Right renal pelvis (tissue), 4 donors: ENCODE measurements at places on chromosomes 5 and 9.

GRCh38 chr9:93086447-93087224 lies 9.4 kb upstream of the CARD19 start:
- DNase-seq, result no peak

DNA sequence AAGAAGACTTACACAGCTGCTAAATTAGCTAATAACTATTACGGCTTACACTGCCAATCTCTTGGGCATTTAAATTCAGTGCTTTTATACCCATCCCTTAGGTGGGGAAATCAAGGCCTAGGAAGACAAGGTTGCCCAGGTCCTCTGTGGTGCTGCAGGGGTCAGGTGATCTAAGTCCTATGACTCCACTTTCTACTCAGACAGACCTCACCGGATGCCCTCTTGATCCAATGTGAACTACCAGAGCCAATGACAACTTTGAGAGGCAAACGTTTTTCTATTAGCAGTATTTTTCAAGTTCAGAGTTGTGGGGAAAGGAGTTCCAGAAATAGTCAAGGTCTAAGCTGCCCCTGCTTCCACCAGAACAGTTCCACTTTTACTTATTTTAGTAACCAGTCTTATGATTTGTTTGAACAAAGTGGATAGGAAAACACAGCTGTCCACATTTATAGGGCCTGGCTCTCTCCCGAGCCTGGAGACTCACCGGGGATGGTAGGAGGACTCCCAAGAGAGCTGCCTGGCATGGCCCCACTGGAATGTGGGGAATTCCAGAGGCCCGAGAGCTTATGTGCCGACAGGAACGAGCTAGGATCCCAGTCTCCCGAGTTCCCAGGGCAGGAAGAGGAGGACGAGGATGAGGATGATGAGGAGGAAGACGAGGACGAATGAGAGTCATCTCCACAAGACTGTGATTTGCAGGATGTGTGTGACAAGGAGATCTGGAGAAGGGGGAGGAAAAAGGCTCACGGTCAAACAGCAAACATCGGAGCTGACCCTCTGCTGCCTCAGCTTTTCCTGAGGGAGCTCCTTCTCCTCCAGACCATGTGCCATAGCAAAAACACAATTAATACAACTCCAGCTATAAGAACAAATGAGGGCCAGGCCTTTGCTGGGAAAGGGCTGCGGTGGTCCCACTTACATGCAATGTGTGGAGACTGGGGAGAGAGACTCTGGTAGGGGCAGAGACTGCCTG lies 16.7 kb downstream of the FAM193B start:
- no peak for DNase-seq

DNA sequence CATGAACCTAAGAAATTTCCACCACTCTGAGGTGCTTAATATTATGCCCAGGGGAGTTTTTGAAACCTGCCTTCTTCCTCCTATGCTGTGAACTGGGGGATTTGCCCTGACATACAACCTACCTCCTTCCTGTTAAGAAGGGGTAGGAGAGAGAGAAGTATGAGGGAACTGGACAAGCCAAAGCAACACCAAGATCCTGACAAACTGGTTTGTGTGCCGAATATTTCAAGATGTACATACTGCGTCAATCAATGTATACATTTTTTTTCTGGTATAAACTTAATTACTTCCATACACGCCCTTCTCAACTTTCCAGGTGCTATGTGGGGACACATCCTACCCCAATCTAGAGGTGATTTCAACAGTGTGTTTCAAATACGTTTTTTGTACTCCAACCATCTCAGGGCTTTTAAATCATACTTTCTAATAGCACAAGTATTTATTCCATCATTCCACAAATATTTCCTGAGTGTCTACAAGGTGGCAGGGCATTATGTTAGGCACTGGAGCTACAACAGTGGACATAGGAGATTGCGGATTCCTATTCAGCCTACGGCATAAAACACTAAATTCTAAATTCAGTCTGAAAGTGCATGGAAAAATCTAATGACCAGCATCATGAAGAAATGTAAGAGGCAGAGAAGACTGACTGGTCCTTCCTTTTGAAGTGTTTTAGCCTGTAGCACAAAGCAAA lies 70.1 kb upstream of the IFNK start:
- DNase-seq, result no peak

- no peak for DNase-seq
Measured at GRCh38 chr5:15598294-15598902, 98.4 kb downstream of the FBXL7 start.

DNA sequence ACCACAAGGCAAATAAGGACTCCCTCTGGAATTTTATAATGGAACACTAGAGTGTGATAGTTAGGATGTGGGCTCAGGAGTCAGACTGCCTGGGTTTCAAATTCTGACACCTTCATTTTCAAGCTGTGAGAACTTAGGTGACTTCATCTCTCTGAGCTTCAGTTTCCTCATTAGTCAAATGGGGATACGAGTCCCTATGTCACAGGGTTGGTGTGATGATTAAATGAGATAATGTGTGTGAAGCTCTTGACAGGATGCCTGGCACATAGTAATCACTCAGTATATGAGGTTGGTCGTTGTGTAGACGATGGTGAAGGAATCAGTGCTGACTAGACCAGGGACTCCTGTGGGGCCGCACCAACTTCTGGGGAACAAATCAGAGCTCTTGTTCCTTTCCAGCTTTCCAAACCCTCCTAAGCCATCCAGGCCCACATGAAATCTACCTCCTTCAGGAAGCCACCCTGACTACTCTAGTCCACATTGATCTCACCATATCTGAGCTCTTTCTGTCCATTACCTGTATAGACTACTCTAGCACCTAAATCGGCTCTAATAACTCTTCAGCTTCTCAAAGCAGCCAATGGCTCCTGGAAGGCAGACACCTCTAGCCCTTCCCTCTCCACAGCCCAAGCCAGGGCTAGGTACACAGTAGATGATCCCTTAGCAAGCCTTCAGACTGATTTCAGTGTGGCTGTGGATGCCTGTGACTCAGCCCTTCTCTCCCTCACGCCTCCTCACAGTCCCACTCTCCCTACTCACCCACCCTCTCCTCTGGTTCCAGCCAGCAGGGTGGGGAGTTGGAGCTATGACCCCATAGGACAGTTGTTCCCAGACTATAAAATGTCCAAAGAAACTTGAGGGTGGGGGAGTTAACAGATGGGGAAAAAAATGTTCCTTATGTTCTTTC lies 2.5 kb upstream of the TCF7 start:
- DNase-seq, result no peak

DNA sequence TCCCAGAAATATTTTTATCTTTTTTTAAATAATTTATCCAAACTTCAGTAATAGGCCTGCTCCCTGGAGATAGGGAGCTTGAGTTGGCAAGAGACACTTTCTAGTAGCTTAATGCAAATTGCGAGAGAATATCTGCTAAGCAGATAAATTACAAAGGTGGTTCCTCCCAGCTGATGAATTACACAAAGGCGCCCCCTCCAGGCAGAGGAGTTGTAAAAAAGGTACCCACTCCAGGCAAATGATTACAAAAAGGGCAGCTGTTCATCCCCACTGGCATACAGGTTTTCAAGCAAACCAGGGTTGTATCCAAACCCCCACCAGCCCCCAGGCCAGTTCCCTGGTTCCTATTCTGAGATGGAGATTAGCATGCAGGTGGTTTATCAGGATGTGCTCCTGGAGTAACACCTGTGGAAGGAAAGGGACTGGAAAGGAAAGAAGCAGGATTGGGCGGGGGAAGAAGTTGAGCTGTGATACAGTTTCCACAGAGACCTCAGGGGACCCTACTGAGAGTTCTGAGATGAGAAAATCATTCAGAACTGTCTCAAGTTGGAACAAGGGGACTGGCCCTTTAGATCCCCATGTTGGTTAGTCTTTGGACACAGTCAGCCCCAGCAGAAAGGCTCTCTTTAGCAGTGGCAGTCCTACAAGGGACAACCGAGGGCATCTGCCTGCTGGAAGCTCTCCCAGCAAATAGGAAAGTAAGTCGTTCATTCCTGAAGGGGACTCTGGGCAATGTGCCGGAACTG lies 25.5 kb downstream of the ESM1 start:
- no peak for DNase-seq

GRCh38 chr5:175745210-175745609 lies 87.3 kb downstream of the HRH2 start:
- DNase-seq, result no peak

DNA sequence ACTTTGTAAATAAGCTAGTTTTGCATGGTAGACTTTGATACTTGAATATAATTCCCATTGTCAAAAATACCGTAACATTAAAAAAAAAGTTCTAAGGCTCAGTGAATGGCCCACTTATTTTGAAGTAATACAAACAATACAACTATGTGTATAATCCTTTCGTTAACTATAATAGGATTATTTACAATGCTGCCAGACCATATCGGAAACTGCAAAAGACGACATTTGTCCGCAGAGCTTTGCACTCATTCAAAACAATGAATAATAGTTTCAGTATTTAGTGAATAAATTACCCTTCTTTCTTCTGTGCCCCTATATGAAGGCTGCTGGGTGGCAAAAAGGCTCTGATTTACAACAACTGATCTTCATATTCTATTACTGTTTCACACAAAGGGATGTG lies 121.8 kb downstream of the DROSHA start:
- no peak for DNase-seq

GRCh38 chr5:155416765-155417164 lies 403.2 kb downstream of the KIF4B start:
- no peak for DNase-seq

DNA sequence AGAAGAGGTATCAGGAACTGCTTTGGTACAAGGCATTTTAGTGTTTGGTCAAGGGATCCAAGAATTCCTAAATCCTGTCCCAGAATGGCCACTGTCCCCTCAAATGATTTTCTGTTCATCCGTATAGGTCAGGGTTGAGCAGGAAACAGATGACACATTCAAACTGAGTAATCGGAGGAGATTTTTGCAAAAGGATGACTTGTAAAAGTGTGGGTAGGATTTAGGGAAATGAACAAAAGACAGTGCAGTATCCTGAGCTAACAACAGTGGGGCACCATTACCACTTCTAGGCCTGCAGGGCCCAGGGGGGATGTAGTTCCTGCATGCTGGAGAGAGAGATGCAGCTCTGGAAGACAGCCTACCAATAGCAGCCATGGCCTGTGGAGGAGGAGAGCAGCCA lies 290.1 kb downstream of the ZSWIM6 start:
- no peak for DNase-seq

GRCh38 chr5:153974131-153974812 lies 64.4 kb downstream of the FAM114A2 start:
- peak; percentile 17 for DNase-seq

GRCh38 chr5:172110921-172111851 lies 76.8 kb downstream of the STK10 start:
- DNase-seq, result no peak

DNA sequence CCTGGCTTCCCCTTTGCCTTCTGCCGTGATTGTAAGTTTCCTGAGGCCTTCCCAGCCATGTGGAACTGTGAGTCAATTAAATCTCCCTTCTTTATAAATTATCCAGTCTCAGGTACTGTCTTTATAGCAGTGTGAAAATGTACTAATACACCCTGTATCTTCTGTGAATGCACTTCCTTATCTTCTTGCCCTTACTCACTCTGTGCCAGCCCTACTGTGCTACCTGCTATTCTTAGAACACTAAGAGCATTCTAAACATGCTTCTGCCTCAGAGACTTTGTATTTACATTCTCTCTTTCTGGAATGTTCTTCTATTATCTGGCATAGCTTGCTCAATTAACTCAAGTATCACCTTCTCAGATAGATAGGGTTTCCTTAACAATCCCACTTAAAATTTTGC lies 164.4 kb upstream of the EDIL3 start:
- DNase-seq, result no peak

- no peak for DNase-seq
Measured at GRCh38 chr5:142213077-142213476, 104.5 kb downstream of the NDFIP1 start.

- no peak for DNase-seq
Measured at GRCh38 chr5:51148437-51148836, 234.8 kb upstream of the ISL1 start.

- no peak for DNase-seq
Measured at GRCh38 chr9:137311171-137311985, 9.3 kb upstream of the NRARP start.

GRCh38 chr9:93774331-93775102 lies 180.6 kb downstream of the BARX1 start:
- DNase-seq, result no peak

- peak; percentile 35 for DNase-seq
Measured at GRCh38 chr5:62306896-62307689, 1.1 kb downstream of the KIF2A start.

DNA sequence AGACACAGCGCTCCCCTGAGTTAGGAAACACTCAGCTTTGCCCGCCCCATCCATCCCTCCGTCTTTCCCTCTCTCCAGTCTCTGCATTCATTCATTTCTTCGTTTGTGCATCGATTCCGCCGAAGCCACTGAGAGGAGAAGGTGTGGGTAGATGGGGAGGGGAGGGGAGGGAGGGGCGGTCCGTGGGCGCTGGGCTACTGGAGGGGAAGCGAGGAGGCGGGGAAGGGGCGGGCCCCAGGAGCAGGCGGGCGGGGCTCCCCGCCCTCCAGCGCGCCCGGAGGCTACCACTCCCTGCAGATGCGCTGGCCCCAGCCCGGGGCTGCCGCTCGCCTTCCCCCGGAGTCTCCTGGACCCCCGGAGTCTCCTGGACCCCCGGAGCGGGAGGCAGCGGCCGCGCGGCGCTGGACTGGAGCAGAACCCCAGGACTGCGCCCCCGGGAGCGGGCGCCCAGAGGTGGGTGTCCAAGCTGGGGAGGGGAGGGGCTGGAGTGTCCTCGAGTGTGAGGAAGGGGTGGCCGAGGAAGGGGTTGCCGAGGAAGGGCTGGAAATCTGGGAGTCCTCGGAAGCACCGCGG lies 159.5 kb downstream of the C9orf152 start:
- DNase-seq, result peak; percentile 59

DNA sequence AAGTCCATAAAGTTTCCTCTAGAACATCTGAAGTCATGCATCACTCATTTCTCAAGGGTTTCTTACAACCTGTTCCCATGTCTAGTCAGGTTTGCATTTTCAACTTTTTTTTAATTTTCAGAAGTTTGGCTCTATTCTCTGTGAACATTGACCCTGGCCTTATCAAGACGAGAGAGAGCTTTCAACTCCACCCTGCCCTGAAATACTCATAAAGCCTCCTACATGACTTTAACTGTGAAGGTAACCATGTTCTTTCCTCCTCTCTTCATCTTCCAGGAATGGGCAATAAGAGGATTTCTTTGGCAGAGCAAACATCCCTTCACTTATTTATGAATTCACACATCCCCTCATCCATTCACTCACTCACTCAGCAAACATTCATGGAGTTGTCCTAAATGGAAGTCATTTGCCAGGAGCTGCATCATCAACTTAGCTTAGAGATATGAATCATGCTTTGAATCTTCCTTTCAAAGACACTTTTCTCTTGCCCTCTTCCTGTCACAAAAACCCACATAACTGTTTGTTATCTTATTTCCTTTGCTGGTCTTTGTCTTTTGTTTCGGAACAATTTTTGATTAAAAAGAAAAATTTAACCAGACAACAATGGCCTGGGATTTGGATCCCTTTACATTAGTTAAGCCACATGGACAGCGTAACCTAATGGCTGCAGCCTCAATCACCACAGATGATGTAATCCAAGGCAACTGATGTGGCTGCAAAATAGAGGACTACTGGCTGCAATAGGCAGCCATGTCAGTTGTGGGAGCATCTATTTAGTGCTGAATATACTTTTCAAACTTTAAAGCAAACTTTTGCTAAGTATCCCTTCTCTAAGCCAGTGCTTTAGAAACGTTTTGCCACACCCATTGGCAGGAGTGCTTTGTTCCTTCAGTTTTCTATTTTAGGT lies 43.0 kb upstream of the GNAQ start:
- DNase-seq, result no peak

- DNase-seq, result no peak
Measured at GRCh38 chr9:14133394-14133793, 180.5 kb downstream of the NFIB start.

- no peak for DNase-seq
Measured at GRCh38 chr9:88077071-88077617, 61.1 kb downstream of the SPATA31C2 start.

GRCh38 chr5:99059685-99060084 lies 130.9 kb upstream of the CHD1 start:
- DNase-seq, result no peak
